ENCODE measurements at places on chromosomes 12 and 14.

DNA sequence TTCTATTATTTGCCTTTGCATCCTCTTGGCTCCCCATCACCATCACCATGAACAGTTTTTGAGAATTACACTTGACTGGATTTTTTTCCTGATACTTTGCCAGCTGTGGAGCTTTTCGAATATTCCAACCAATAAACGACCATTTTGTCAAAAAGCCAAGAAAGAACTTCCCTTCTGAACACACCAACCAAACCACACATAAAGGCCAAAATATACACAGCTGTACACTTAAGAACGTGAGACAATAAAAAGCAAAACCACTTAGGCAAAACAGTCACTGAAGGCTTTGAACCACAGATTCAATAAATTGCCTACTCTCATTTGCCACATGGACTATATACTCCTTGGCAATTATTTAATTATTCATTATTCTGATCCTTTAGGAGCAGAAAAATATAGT lies 1.1 kb downstream of the C14orf93 start:
- no peak for DNase-seq

GRCh38 chr12:88866881-88867280 lies 286.6 kb upstream of the KITLG start:
- DNase-seq = no peak

GRCh38 chr14:72614891-72615415 lies 278.9 kb downstream of the DPF3 start:
- no peak for DNase-seq

DNA sequence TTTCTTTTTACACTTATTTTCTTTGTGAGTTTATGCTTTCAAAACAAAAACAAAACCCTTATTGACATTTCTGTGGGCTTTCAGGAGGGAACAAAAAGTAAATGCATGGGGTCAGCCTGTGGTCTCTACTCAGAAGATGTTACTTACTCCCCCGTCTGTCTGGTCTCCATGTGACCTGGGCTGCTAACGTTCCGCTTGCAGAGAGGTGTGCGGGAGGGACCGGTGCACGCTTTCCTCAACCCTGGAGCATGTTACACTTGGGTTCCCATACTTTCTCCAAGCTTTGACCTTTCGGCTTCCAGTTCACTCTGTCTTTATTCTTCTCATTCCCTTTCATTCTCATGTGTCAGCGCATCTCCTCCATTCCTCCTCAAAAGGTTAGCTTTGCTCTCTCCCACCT lies 36.5 kb downstream of the ZC3H14 start:
- no peak for DNase-seq

GRCh38 chr12:24754690-24755638 lies 193.9 kb downstream of the BCAT1 start:
- DNase-seq = no peak

DNA sequence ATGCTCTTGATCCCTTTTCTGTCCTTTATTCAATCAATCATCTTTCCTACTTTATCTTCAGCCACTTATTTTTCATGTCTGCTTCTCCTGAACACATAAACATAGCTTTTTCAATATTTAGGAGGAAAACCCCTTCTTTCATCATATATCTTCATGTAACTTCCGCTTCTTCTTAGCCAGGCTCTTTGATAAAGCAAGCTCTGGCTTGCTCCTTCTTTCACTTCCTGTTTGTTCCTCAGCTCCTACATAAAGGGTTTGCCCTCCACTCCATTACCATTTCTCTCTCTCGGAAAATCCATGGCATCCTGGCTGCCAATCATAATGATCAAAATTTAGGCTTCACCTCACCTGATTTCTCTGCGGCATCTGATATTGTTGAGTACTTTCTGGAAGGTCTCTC lies 33.7 kb upstream of the HELB start:
- DNase-seq = no peak

GRCh38 chr12:44847888-44848702 lies 28.0 kb downstream of the NELL2 start:
- peak; percentile 74 for DNase-seq

DNA sequence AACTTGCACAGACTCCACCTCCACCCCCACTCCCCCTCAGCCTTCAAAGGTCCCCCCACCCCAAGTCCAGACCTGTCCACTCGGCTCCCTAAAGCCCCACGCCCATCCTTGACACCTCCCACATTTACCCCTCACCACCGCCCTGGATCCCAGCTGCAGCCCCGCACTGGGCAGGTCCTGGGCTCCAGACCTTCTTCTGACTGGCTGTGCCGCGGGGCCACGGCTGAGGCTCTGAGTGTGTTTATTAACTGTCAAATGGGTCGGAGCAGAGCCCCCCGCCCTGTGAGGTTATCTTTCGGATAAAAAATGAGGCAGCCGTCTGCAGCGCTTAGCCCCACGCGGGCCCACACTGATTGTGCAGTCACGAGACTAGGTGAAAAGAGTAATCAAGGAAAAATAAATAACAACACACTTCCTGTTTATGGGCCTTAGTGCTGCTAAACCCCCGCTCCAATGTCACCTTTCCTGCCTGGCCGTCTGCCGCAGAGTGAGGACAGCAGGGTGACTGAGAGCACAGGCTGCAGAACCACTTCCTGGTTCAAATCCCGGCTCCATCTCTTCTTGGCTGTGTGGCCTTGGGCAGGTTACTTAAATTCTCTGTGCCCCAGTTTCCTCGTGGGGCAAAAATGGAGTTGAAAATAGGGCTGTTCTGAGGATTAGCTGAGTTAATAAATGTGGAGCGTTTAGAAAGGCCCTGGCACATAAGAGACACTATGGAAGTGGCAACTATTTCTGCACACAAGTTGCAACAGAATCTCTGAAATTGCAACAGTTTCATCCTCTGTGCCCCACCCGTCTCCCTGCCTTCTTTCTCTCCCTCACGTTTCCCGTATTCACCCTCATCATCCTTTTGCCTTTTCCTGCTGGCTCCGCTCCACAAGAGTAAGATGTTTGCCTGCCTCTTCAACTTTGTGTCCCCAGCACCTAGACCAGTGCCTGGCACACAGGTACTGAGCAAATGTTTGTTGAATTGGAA lies 9.4 kb downstream of the SETD1B start:
- DNase-seq = no peak

GRCh38 chr14:52299692-52300278 lies 14.3 kb upstream of the PTGER2 start:
- DNase-seq = peak; percentile 68

Data from naive thymus-derived CD8-positive, alpha-beta T cell (primary cell).